Sciatic nerve (tissue), 2 donors: ENCODE measurements at places on chromosomes 1 and 21.

DNA sequence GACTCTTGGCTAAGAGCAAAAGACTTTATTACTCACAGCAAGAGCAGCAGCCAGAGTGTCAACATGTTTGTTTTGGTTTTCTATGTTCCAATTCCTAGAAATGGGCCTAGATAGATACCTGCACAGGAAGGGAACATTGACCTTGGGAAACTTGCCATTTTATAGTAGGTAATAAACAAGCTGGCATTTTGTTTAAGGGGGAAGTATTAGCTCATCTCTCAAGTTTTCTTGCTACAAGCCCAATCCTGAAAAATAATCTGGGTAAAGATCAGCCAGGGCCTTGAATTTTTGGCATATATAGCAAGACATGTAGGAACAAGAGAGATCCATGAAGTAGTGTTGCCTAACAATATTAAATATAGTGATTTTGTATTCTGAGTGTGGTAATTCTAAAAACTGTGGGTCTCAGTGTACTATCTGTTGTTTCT is 51.4 kb upstream of the RGL1 start:
- DNase-seq: no peak

GRCh38 chr1:38183096-38183495 is 136.5 kb upstream of the POU3F1 start:
- no peak for DNase-seq

GRCh38 chr1:159800177-159800930 is 1.8 kb upstream of the FCRL6 start:
- no peak for DNase-seq

DNA sequence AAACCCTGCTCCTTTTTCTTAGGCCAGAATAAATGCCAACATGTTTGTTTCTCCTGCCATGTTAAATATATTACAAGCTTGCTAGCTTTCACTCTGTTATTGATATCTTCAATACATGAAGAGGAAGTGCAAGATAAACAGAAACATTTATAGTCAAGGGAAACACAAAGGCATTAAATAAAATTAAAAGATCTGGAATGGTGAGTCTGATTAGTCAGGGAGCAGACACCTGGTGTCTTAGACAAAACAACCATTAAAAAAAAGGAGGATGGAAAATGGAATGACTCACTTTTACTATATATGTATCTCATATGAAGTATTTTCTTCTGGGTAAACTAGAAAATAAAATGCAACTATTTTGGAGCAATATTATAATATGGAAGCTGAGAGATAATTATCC is 123.3 kb downstream of the SMYD3 start:
- no peak for DNase-seq

DNA sequence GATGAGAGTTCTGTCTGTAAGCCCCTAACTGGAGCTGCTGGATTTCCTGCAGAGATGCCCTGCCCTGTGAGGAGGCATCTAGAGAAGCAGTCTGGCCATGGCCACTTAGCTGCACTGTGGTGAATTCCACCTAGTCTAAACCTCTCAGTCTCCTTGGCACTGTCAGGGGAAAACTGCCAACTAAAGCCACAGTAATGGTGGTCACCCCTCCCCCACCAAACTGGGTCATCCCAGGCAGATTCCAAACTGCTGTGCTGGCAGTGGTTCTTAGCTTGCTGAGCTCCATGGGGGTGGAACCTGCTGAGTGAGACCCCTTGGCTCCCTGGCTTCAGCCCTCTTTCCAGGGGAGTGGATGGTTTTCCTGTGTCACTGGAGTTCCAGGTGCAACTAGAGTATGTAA is 740.6 kb downstream of the RWDD3 start:
- DNase-seq: no peak

DNA sequence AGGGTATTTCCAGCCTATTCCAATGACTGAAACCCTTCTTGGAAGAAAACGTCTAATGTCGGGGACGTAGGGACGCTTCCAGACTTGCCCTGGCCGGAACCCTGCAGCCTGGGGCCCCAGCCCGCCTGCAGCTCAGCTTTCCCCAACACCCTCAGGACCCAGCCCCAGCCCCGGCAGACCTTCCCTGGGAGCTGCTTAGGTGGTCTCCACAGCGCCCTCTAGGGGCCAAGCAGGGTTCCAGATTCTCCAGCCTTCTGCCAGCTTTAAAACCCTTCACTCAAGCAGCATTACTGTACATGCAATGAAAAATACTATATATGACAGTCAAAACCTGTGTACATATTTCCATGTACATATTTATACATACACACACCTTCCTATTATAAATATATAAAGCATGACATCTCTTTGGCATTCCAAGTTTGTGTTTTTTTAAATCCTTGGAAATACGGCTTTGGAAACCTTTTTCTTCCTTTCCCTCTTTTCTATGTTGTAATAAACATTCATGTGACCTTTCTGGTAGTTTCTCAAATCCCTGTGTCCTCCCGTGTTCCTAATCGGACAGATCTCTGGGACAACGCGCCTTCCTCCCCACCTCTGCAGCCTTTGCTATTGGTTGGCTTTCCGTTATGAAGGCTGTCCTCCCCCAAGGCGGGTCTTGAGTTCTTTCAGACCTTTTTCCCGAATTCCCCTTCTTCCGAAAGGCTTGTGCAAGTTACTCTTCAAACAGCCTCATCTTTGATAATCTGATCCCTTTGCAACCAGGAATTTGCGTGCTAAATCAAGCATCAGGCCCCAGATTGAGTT is 60.3 kb downstream of the STUM start:
- peak; percentile 77 for DNase-seq

DNA sequence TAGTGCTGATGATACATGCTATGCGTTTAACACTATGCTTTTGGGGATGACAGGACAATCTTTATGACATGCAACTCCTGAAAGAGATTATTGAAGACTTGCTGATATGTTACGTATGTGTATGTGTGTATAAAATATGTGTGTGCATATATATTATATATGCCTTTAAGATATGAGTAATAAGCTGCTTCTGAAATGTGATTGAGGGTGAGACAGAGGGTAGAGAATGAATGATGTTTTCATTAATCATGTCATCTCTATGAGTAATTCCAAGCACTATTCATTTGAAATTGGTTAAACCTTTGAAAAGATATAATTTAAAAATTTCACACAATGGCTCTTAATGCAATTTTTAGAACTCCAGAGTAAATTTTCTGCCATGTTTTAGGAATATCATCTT is 5.8 kb downstream of the BCL9 start:
- no peak for DNase-seq

GRCh38 chr1:98688110-98688739 is 26.7 kb downstream of the SNX7 start:
- no peak for DNase-seq

GRCh38 chr1:224180783-224181452 is 2.1 kb upstream of the DEGS1 start:
- DNase-seq: no peak

GRCh38 chr1:153659656-153660055 is 1.2 kb downstream of the SNAPIN start:
- DNase-seq: no peak

DNA sequence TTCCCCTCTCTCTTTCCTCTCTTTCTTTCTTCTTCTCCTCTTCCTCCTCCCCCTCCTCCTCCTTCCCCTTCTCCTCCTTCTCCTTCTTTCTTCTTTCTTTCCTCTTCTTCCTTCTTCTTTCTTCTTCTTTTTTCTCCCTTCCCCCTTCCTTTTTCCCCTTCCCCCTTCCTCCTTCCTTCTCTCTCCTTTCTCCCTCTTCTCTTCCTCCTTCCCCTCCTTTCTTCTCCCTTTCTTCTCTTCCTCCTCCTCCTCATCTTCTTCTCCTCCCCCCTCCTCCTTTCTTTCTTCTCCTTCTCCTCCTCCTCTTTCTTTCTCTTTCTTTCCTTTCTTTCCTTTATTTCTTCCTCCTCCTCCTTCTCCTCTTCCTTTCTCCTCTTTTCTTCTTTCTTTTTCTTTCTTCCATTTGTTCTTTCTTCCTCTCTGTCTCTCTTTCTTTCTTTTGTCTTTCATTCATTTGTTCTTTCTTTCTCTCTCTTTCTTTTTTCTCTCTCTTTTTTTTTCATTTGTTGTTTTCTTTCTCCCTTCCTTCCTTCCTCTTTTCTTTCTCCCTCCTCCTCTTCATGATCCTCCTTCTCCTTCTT is 26.5 kb downstream of the HRNR start:
- DNase-seq: no peak

GRCh38 chr1:112651205-112651604 is 23.3 kb upstream of the MOV10 start:
- DNase-seq: no peak

- no peak for DNase-seq
Observed at GRCh38 chr1:230382001-230382491, 44.1 kb downstream of the PGBD5 start.

GRCh38 chr1:98099501-98099900 is 178.7 kb upstream of the DPYD start:
- no peak for DNase-seq

- no peak for DNase-seq
Observed at GRCh38 chr1:76840278-76840677, 27.0 kb upstream of the ST6GALNAC5 start.

DNA sequence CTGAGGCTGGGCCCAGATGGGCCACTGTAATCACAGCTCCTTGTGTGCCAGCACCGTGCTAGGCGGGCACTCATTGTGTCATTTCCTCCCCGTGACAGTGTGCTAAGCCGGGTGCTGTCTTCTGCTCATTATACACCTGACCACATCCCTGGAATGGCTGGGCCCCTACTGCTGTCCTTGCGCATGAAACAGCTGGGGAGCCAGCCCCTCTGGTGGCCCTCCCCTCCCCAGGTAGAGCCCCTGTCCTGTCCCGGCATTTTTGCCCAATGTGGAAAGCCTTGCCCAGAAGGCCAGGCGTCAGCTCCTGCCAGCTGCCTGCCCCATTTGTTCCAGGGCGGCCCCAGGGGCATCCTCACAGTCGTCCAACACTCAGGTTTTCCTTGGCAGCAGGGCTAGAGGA is 107.4 kb upstream of the CASZ1 start:
- DNase-seq: no peak

DNA sequence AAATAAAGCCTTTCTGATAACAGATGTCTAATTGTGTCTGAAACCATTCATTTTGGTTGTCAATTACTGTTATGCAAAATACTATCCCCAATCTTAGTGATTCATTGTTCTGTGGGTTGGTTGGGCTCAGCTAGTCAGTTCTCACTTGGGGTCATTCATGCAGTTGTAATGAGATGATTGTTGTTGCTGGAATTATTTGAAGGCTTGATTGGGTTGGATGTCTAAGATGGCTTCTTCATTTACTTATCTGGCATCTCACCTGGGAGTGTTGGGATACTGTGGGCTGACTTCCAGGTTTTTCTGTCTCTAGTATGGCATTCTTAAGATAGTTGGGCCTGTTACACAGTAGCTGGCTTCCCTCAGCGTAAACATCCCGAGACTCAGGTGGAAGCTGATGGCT is 217.8 kb upstream of the B3GALT2 start:
- no peak for DNase-seq

- DNase-seq: no peak
Observed at GRCh38 chr1:217881131-217881543, 250.0 kb downstream of the SPATA17 start.

GRCh38 chr1:43199093-43199726 is 27.1 kb downstream of the CFAP57 start:
- no peak for DNase-seq

DNA sequence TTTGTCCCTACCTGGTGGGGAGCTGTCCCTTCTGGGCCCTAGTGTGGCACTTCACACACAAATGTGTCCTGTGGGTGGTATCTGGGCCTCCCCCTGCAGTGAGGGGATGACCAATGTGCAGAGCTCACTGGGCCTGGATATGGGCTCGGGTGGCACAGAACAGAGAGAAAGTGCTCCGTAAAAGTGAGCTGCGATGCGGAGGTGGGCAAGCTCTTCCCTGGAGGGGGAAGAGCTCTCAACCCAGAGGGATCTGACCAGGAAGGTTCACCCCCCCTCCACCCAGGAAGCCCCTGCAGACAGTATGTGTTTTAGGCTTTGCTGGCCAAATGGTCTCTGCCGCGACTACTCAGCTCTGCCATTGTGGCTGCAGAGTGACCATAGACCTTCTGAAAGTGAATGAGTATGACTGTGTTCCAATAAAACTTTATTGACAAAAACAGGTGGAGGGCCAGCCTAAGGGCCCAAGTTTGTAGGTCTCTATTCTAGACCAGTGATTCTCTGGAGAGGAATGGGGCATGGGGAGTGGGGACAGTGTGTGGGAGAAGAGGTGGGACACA is 8.6 kb upstream of the ITGB2 start:
- DNase-seq: no peak

DNA sequence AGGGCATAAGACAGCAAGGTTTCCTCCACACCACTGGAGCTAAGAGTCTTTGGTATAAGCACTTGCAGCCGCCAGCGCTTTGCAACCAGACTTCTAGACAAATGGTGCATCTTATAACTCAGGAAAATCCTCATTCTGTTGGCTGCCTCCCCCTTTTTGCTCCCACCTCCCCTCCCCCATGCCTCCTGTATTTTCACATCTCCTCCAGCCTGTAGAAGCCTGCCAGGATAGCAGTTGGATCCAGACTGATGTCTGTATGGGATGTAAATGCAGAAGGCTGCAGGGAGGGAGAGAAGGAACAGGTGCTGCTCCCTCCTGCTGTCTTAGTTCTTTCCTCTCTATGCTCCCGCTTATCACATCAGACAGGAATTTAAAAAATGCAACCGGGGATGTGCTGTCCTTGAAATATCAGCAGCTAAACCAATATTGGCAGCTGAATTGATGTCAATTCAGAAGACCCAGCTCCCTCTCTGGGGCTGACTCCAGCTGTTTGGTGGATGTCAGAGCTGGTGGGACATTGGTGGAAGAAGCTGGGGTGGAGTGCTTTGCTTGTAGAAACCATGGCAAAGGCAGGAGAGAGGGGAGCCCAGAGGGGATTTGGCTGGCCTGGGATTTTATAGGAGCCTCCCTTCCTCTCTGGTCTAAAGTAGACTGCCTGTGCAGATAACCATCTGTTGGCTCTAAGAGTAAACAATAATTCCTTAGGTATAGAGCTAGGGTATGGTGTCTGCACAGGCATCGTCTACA is 53.5 kb downstream of the NFASC start:
- DNase-seq: no peak
